OCI-M1 (cell line): ENCODE measurements at places on chromosomes 12 and 14.

- peak; percentile 93 for DNase-seq
Observed at GRCh38 chr12:47651368-47652254, 54.2 kb downstream of the RPAP3 start.

DNA sequence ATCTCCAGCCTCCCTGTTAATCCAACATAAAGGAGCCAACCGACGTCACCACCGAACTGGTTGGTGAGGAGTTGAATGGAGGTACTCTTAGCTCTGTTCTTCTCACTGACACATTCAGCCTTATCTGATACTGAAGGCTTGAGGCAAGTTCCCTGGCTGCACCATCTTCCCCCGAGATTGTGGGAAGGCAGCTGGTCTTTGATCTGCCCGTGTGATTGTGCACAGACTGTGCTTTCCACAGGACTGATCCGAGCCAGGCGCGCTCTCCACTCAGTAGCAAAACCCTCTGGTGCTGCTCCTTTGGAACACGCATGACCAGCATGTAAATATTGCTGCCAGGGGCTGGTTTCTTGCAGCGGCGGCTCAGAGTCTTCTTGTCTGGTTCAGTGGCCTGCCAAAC is 30.1 kb upstream of the DLK1 start:
- no peak for DNase-seq

GRCh38 chr12:93177208-93178153 is 200.2 kb upstream of the NUDT4 start:
- DNase-seq = peak; percentile 75

DNA sequence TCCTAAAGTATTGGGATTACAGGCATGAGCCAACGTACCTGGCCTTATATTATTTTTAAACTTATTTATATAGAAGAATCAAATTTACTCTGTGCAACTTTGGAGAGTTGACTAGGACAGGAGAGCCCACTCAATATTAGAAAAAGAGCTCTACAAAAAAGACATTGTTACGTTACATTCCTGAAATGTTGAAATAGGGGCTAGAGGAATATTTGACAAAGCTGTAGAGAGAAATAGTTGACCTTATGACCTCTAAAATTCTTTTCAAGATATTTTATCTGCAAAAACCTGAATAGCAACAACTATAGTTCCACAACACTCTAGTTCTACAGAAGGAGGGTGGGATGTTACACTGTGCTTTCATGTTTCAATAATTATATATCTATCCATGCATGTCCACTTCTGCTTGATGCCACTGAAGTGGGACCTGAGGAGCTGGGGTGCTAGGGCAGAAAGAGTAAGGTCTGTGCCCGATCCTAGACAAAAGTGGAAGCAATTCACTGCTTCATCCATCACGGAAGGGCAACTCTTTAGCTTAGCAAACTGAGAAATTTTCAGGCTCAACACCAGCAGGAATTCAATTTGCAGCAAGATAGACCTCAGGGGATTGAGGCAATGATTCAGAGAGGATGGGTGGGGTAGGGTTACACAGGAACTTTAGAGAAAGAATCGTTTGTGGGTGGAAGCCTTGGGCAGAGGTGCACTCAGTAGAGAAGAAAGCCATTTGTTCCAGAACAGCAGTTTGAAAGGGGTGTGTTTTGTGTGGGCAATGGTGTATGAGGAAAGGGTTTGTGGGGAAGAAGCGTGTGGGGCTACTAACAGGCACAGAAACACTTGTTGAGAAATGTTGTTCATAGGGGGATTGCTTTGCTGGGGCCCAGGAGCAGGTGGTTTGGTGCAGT is 16.0 kb upstream of the RNASE10 start:
- no peak for DNase-seq

DNA sequence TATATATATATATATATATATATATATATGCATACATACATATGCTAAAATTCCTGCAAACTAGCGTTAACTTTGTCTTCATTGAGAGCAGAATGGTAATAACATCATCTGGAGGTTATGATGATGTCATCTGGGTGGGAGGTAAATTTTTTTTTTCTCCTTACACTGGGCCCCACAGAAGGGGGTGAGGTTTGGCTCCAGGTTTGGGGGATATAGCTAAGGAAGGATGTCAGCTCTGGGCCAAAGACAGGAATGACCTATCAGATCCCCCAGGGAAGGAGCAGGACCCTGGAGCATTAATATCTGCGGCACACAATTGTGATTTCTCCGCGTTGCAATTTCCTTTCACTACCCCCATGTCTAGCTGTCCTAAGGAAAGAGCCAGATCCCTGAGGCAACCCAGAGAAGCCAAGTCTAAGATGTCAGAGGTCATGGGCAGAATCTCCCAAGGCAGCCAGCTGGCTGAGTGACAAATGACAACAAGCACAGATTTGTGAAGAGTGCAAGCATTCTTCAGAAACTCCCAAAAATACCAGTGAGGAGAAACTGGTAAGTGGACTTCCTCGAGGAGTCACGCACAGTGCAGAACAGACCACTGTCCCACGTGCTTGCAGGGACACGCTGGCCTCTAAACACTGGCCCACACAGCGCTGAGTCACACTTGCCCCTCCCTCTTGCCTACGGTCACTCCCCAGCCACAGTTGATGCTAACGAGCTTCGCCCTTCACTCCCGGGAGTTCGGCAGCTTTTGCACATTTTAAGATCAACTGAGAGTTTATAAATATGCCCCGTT is 9.9 kb downstream of the UBC start:
- peak; percentile 93 for DNase-seq

GRCh38 chr12:78439666-78440065 is 424.9 kb upstream of the SYT1 start:
- DNase-seq = no peak

DNA sequence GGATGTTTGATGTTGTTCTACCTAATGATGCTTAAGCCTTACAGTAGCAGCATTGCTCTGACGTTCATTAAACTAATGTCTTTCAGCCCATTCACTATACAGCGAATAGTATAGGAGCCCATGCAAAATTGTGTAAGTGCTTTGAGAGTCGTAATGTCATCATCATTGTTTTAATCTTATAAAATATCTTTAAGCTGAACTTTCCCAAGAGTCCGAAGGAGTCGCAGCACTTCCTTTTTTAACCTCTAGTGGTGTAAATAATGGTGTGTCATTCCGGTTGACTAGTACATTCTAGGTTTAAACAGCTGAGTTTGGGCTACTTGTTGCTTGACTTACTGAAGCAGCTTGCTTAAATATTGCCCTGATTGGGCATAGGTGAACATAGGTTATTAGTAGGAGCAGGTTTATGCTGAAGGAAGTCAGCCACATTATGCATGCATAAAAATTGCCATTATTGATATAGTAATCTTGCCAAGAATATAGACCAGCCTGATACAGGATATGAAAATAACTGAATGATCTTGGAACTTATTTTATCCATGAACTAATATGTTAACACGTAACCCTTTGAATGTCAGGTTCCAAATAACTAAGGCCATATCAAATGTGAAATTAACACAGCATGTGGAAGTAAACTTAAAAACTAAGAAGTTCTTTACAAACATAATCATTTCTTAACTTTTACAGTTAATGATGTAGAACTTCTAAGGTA is 2.6 kb downstream of the WNK1 start:
- peak; percentile 91 for DNase-seq

GRCh38 chr14:95862243-95862642 is 14.4 kb upstream of the TUNAR start:
- no peak for DNase-seq

DNA sequence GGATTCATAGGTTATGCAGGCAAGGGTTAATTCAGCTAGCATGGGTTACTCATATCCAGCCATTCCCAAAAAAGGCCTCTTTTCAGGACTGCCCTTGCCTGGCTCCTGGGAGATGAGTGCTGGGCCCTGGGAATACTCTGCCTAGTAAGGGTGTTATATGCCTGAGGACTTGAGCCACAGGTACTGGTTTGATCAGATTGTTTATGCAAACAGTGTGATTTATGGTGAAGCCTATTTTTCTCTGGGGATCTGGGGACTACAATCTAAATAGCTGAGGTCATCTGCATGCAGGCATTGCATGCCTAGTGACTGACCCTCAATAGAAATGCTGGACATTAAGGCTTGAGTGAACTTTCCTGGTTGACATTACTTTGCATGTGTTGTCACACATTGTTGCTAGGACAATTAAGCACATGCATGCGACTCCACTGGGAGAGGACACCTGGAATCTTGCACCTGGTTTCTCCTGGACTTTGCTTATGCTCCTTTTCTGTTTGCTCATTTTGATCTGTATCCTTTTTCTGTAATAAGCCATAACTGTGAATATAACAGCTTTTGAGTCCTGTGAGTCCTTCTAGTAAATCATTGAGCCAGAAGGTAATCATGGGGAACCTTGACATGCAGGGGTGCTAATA is 73.0 kb downstream of the RAD51B start:
- no peak for DNase-seq

- DNase-seq = peak; percentile 1
Observed at GRCh38 chr14:69635981-69636639, 24.7 kb downstream of the SUSD6 start.

DNA sequence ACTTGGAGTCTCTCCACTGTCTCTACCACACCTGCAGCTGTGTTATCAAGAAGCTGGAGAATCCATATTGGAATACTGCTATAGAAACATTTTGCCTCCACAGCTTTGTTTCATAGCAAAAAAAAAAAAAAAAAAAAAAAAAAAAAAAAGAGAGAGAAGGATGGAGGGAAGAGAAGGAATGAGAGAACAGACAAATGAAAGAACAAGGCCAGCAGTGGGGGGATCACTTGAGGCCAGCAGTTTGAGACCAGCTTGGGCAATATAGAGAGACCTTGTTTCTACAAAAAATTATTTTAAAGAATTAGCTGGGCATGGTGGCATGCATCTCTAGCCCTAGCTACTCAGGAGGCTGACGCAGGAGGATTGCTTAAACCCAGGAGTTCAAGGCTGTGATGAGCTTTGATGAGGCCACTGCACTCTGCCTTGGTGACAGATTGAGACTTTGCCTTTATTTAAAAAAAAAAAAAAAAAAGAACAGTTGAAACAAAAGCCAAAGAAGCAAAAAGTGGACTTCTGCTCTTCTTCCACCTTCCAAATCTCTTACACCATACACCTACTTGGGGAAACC is 8.1 kb downstream of the VEZT start:
- DNase-seq = no peak

GRCh38 chr12:89932954-89933353 is 224.3 kb upstream of the ATP2B1 start:
- DNase-seq = peak; percentile 7

- no peak for DNase-seq
Observed at GRCh38 chr12:132333273-132333672, 3.9 kb upstream of the GALNT9 start.

GRCh38 chr14:94738751-94739150 is 31.2 kb downstream of the GSC start:
- no peak for DNase-seq

GRCh38 chr14:59208224-59208814 is 19.9 kb downstream of the DAAM1 start:
- no peak for DNase-seq

DNA sequence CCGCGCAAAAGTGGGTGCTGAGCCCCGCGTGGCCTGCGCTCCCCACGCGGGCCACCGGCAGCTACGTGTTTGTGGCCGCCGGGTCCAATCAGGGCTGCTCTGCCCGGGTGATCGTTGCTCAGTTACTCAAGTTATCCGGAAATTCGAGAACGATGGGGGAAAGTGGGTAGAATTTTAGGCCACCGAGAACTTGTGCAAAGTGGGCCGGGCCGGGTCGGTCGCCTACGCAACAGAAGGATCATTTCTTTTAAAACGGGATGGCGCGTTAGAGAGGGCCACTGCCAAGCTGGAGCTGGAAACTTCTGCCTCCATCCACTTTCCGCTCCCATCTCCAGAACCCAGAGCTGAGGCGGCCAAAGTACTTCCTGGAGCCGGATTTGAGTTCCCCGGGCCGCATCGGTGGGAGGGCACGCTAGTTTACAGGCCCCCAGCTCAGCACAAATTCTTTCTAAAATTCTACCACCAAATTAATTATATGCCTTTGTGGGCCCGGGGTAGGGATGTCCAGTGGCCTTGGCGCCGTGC is 3.5 kb downstream of the RFX4 start:
- DNase-seq = no peak

GRCh38 chr14:92173668-92174067 is 51.9 kb downstream of the CPSF2 start:
- no peak for DNase-seq

DNA sequence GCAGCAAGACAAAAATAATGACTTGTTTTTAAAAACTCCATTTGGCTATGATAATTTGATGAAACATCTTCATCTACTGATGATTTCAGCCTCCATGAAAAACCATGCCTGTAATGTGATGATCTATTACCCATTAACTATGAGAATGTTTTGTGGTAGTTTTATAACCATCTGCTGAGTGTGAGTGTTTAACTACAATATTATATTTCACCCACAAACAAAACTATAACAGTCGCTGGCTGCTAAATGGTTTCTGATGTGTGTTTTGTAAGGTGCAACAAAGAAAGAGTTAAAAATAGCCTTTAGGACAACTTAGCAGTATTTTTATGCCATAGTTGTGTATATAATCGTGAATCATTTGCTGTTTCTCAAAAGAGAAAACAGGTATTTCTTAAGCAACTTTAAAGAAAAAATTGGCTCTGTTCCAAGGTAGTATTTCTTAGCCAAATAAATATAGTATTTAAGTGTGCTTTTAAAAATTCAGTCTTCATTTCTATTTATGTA is 4.9 kb downstream of the PTHLH start:
- DNase-seq = no peak
